Stimulated activated CD8-positive, alpha-beta memory T cell treated with anti-CD3 and anti-CD28 coated beads, Interleukin-7, amount 100 ng/mL, for 1 hour (primary cell): ENCODE measurements at places on chromosomes 3 and 15.

DNA sequence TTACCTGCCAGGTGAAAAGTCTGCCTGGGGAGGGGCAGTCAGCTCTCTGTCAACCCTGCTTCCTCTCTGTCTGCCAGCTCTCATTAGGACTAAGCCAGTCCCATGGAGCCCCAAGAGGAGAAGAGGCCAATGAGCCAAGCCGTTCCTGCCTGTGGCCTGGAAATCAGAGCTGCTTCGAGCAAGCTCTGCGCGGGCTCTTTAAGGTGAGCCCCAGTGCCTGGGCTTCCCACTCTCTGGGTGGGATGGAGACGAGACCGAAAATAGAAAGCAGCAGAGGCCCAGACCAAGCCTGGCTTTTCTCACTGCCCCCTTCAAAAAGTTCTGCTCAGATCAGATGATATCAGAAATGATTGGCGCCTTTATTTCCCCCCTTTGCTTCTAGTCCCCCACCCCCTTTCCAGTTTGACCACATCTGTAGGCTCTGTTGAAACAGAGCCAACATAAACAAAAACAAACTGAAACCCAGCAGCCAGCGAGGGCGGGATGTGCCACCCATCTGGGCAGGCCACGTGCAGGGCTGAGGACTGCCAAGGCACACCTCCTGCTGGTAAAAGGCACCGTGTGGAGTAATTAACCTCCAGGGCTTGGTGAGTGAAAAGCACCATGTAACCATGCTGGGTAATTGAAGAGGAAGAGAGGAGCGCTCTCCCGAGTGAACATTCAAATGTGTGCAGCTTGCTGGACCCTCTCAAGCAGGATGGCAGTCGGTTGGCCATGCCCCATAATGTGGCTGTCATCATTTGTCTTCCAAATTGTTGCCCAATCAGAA lies 471.0 kb upstream of the PROK2 start:
- DNase-seq = no peak

GRCh38 chr15:76983590-76984375 lies 11.1 kb upstream of the PSTPIP1 start:
- no peak for DNase-seq

DNA sequence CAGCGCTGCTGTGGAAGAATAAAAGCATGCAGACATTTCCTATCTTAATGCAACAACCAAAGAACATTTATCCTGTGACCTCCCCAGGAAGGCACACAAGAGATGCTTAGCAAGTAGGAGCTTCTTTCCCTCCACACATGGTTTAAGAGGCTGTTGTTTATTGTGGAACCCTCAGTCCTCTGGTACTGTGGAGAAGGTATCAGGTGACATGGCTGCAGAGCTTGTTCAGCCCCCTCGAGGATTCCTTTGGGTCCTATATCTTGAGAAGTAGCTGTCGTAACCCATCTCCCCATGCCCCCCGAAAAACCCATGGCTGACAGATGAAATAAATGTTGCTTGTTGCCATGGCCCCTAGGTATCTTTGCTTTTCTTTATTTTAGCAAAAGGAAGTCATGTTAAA lies 20.3 kb upstream of the ETV5 start:
- DNase-seq = no peak

- no peak for DNase-seq
Measured at GRCh38 chr3:151299006-151299405, 17.6 kb downstream of the GPR87 start.

- no peak for DNase-seq
Measured at GRCh38 chr3:107861904-107862303, 228.9 kb downstream of the CD47 start.

DNA sequence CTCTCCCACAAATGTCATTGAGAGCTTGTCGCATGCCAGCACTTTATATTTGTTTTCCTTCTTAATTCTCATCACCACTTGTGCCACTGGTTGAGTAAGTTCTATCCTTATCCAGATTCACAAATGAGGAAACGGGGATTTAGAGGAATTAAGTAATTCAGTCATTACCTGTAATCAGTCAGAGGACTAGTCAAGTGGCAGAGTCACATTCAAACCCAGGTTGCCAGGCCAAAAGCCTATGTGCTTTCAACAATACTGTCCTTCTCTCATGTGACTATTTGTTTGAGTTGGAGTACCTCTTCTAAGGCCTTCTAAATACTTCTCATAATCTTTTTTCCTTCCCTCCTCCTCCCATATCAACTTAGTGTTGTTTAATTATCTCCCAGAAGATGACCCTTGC lies 76.9 kb downstream of the THRB start:
- DNase-seq = no peak

GRCh38 chr3:184949251-184949965 lies 137.4 kb downstream of the VPS8 start:
- DNase-seq = no peak

- DNase-seq = no peak
Measured at GRCh38 chr3:53234130-53234840, 21.5 kb downstream of the TKT start.
